Activated CD4-positive, alpha-beta T cell treated with anti-CD3 and anti-CD28 coated beads, Interleukin-2, amount 10 ng/mL, durations not matched to agents 24 days and 14 days (primary cell): ENCODE measurements at places on chromosomes 3 and 15. TPM values are rescaled to one million over a fixed set of nuclear protein-coding genes. Genes with fewer than 3 reads are reported as not detected.
A peak's percentile ranks its signal among the peaks of the same experiment; 100 is the strongest.

DNA sequence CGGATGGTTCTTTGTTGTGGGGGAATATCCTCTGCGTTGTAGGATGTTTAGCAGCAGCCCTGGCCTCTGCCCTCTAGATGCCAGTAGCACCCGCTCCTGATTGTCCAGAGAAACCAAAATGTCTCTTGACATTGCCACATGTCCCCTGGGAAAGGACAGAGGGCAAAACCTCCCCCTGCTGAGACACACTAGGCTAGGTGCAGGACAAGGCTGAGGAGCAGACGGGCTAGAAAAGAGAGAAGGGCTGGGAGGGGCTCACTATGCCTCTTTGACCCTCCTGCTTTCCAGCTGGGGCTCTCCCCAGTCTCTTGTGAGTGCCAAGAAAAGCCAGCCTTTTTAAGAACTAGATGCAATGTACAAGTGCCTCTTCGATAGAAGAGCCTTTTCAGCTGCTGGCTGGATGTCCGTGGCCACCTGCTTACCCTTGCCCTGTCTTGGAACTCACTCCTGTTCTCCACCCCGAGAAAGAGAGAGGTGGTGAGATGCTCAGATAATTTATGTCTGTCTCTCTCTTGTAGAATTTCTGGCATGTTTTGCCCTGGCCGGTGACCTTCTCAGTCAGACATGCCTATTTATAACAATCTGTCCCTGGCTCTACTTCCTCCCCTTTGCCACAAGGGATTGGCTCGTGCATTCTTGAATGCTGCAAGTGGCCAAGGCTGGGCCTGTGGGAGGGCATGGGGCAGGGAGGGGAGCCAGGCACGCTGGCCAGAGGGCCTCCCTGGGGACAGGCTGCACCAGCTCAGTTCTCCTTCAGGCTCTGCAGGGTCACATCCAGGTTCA, 142.6 kb downstream of the RPLP1 start:
- H3K4me1 ChIP-seq, result peaks cover 2% of the 10 kb centered on the region
- H3K36me3 ChIP-seq, result no peaks in the 10 kb centered on the region
- no peak overlapping the region for H3K4me3 ChIP-seq
- H3K27ac ChIP-seq, result no peak overlapping the region
- no peak for DNase-seq
- peaks cover 19% of the 10 kb centered on the region for H3K27me3 ChIP-seq

- no peak overlapping the region for H3K27ac ChIP-seq
- no peak overlapping the region for H3K4me3 ChIP-seq
- no peaks in the 10 kb centered on the region for H3K4me1 ChIP-seq
Measured at GRCh38 chr3:62101488-62101887, 271.9 kb downstream of the FEZF2 start.

DNA sequence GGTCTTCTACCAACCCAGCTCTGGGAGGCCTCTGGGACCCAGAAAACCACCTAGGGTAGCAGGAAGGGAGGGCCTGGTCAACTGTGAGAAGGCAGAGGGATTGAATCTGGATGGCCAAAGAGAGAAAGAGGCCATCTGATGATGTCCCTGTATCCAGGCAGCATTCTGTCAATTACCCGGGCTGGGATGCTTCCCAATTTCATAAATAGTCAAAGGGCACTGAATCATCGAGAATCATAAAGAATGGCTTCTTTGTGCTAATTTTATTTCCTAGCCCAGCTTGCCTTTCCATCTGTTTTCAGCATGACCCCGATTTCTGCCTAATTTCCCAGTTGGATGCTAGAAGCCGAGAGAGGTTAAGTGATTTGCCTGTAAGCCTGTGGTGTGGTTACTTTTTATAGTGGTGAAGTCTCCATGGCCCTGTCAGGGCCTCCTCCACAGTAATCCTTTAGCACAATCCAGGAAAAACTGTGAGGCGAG, 129.2 kb downstream of the FAM43A start:
- no peaks in the 10 kb centered on the region for H3K36me3 ChIP-seq
- H3K27me3 ChIP-seq, result peaks cover 6% of the 10 kb centered on the region
- no peak for DNase-seq
- no peak overlapping the region for H3K4me3 ChIP-seq
- H3K27ac ChIP-seq, result no peak overlapping the region

DNA sequence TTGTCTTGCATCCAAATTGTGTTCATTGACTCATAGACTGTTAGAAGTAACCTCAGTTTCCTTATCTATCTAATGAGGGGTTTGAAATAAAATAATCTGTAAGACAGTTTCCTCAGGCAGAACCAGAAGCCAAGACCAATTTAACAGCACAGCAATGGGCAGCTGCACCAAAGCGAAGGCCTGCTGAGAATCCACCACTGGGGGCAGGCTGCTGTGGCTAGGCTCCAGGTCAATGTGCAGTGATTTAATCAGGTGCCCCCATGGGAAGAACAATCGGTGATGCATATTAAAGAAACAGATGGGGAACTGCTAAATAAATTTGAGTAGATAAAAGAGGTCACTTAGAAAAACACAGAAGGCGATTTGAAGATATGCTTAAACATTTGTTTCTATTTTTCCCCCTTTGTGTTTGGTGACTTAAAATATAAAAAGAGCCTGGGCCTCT, 28.0 kb upstream of the TMOD3 start:
- peaks cover 1% of the 10 kb centered on the region for H3K36me3 ChIP-seq
- no peak overlapping the region for H3K27ac ChIP-seq
- no peak overlapping the region for H3K4me3 ChIP-seq
- peaks cover 4% of the 10 kb centered on the region for H3K4me1 ChIP-seq
- DNase-seq, result no peak

DNA sequence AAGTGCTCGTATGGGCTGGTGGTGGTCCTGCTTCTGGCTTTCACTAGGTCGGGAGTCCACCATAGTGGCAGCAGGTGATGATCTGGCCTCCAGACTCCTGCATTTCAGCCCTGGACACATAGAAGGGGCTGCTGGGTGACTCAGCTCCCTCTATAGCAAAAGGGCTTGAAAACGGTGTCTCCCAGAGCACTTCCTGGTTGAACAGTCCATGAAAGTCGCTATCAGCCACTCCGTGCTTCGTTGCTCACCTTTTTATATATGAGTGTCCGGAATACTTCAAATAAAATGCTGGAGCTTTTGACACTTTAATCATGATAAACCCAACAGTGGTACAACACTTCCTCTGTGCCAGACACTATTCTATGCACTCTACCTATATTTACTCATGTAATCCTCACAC, 213.2 kb downstream of the PDZRN3 start:
- H3K4me1 ChIP-seq, result no peaks in the 10 kb centered on the region
- H3K27me3 ChIP-seq, result no peaks in the 10 kb centered on the region
- H3K4me3 ChIP-seq, result no peak overlapping the region
- H3K27ac ChIP-seq, result no peak overlapping the region

RTP4 gene
- 3.0 and 3.4 TPM in 2 replicates for total RNA-seq

GRCh38 chr3:157147099-157147803, 12.7 kb downstream of the CCNL1 start:
- H3K27ac ChIP-seq, result peak overlapping the region; percentile 44
- H3K4me1 ChIP-seq, result peaks cover 32% of the 10 kb centered on the region
- DNase-seq, result no peak
- no peak overlapping the region for H3K4me3 ChIP-seq
- H3K27me3 ChIP-seq, result no peaks in the 10 kb centered on the region

- no peak overlapping the region for H3K27ac ChIP-seq
- H3K4me3 ChIP-seq, result no peak overlapping the region
- no peaks in the 10 kb centered on the region for H3K36me3 ChIP-seq
- no peak for DNase-seq
Measured at GRCh38 chr15:57556040-57556439, 35.7 kb upstream of the MYZAP start.

STRIT1 gene
- total RNA-seq, result not detected in 2 replicates

FEZF2 gene
- not detected in 2 replicates for total RNA-seq

FOXP1 gene
- 102 and 110 TPM in 2 replicates for total RNA-seq

DNA sequence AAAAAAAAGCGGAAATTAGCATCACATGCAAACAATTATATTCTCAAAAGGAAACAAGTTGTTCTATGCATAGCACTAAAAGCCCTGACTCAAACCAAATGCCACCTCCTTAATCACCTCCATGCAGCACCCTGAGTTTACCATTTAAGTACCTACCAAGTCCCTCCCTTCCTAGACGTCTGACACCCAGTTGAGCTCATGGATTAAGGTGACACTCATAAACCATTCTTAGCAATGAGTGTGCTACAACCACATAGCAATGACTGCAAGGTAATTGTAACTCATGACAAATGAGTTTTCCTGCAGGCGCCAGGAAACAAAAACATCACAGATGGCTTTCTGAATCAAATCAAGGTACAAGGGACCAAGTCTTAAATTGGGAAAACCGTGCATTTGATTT, 32.0 kb downstream of the WWTR1 start:
- peaks cover 12% of the 10 kb centered on the region for H3K4me1 ChIP-seq
- H3K27ac ChIP-seq, result no peak overlapping the region
- peaks cover 17% of the 10 kb centered on the region for H3K27me3 ChIP-seq
- H3K36me3 ChIP-seq, result no peaks in the 10 kb centered on the region
- DNase-seq, result no peak
- H3K4me3 ChIP-seq, result no peak overlapping the region

- no peaks in the 10 kb centered on the region for H3K27me3 ChIP-seq
- no peak for DNase-seq
- no peak overlapping the region for H3K27ac ChIP-seq
- H3K4me3 ChIP-seq, result no peak overlapping the region
- no peaks in the 10 kb centered on the region for H3K4me1 ChIP-seq
- H3K36me3 ChIP-seq, result no peaks in the 10 kb centered on the region
Measured at GRCh38 chr15:46946953-46947352, 770.4 kb upstream of the SEMA6D start.

- no peaks in the 10 kb centered on the region for H3K36me3 ChIP-seq
- no peak overlapping the region for H3K4me3 ChIP-seq
- H3K27ac ChIP-seq, result no peak overlapping the region
- H3K27me3 ChIP-seq, result no peaks in the 10 kb centered on the region
- no peak for DNase-seq
- no peaks in the 10 kb centered on the region for H3K4me1 ChIP-seq
Measured at GRCh38 chr3:54899273-54899672, 28.6 kb downstream of the LRTM1 start.

GRCh38 chr3:132084982-132085381, 50.2 kb upstream of the CPNE4 start:
- H3K27ac ChIP-seq, result no peak overlapping the region
- no peak overlapping the region for H3K4me3 ChIP-seq
- no peaks in the 10 kb centered on the region for H3K36me3 ChIP-seq
- H3K27me3 ChIP-seq, result no peaks in the 10 kb centered on the region
